ENCODE measurements at places on chromosomes 16 and 17.
A peak's percentile ranks its signal among the peaks of the same experiment; 100 is the strongest.

DNA sequence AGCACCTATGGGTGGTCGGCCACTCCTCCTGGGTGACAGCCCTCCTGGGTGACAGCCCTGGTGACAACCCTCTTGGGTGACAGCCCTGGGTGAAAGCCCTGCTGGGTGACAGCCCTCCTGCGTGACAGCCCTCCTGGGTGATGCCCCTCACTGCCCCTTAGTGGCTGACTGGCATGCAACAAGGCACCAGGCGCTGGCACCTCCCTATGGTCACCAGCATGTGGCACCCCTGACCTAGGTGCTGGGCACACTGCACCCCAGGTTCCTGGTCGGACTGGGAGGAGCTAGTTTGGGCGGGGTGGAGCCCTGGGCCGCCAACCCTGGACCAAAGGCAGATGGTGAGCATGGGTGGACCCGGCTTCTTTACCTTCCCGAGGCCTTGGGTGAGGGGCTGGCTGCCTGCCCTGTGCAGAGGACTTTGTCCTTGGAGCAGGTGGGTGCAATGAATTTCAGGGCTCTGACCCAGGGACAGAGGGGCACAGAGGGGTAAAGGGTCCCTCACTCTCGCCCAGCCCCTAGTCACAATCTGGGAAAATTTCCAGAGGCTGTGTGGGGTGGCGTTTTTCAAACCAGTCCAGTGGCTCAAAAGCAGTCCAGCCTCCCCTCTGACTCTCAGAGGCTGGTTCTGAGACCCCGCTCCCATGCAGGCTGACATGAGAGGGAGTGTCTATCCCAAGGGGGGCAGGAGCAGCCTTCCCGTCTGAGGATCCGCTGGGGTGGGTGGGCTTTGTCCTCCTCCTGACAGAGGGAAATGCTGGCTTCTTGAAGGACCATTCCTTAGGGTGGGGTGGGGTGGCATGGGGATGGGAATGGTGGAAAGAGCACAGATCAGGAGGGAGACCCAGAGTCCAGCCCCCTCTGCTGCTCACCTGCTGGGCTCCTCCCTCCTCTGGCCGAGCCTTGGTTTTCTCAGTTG, 25.9 kb upstream of the TNFRSF13B start:
- no peak for DNase-seq

DNA sequence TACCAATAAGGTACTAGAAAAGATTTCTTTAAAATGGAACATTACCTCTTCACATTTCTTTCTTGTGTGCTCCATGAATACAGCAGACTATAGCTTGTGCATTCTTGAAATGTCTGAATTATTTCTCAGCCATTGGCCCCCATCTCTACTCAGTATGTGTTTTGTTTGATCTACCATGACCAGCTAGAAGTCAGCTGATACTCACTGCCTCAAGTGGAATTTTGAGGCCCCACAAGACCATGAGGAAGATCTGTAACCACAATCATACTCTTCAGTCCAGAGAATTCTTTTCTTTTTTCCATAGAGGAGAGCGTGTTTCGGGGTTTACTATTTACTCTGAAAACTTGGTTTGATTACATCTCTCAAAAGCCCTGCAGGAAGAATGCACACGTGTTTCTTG, 319.1 kb downstream of the TOX3 start:
- no peak for DNase-seq

DNA sequence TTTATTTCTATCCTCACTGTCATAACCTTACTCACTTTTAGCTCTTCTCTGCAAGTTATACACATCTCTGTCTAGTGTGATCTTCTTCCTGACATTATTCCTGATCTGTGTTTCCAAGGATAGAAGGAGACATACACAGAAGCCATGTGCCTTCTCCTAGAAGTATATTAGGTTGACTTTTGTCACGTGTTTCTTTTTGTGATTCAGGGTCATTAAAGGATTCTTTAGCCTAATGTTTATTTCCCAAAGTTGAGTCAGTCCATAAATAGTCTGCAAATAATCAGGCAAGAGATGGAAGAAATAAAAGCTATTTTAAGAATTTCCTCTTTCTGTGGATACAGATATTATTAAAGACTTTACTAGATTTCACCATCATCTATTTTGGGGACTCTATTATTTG, 214.1 kb upstream of the GOT2 start:
- no peak for DNase-seq

DNA sequence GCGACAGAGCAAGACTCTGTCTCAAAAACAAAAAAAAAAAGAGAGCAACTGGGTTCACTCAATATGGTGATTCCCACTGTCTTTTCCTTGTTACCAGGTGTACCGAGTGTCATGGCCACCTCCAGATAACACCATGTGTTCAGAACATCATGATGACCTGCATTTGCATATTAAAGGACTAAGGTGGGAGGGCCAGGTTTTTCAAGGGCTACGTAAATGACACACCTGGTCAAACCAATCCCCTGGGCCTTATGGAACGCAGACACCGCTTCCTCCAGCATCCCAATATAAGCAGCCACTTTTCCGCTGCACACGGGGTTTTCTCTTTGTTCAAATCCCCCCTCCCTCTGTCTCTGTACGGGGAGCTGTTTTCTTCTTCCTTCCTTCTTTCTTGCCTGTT, 29.3 kb downstream of the WSCD1 start:
- no peak for DNase-seq

DNA sequence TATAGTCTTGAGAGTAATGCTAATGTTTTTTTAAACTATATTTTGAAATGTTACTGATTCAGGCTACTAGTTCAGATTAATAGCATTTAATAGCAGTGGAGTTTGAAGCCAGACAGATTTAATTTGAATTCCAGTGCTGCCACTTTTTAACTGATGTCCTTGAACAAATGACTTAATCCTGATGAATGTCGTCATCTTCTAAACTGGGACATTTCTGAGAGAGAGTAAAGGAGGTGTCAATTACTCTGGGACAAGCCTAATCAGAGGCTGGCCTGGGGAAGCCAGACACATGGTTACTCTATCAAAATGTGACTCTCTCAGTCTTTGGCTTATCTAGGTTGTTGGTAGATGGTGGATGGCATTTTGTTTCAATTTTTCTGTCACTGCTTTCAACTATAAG, 246.7 kb downstream of the HS3ST3A1 start:
- no peak for DNase-seq

DNA sequence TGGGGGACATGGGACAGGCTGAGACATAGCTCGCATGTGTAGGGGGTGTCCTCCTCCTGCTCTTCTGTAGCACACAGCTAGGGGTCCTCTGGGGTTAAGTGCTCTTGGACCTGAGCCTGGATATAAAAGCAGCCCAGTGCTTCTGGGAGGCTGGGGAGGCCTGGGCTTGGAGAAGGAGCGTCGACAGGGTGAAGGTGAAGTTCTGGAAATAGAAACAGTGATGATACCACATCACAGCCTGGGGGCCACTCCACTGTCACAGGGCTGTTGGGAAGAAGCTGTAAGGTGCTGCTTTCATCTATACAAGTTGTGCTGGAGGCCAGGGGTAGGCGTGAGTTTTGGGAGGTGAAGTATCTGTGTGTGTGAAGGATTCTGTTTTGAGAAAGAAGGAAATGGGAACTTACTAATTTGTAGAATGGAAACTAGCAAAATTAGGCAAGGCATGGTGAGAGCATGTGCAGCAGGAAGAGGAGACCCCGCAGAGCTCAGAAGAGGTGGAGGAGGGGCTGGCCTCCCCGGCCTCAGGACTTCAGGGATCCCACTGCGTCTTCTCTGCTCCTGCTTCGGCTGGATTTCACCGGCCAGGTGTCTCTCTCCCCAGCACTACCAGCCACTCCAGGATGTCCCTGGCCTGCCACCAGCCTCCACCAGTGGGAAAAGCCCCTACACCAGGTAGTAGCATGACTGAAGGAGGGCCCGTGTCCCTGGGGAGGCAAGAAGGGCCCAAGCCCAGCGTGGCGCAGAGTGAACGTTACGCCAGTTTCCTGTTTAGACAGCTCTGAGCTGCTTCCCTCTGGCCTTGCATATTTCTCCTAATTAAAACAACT, 19.4 kb downstream of the PLCG2 start:
- no peak for DNase-seq

DNA sequence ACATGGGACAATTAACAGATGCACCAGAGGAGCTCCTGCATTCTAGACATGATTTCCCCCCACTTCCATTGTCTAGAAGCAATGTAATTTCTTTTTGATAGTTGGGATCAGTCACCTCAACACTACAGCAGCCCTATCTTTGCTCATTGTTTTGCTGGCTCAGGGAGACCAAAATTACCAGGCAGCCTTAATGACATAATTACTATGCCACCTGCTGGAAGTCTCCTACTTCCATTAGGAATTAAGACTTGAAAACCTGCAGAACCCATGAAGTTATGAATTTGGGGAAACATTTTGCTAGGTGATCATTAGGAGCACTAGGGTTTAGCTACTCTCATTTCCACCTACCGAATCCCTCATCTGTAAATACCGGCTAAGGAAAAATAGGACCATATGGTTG, 312.0 kb upstream of the CA10 start:
- no peak for DNase-seq

DNA sequence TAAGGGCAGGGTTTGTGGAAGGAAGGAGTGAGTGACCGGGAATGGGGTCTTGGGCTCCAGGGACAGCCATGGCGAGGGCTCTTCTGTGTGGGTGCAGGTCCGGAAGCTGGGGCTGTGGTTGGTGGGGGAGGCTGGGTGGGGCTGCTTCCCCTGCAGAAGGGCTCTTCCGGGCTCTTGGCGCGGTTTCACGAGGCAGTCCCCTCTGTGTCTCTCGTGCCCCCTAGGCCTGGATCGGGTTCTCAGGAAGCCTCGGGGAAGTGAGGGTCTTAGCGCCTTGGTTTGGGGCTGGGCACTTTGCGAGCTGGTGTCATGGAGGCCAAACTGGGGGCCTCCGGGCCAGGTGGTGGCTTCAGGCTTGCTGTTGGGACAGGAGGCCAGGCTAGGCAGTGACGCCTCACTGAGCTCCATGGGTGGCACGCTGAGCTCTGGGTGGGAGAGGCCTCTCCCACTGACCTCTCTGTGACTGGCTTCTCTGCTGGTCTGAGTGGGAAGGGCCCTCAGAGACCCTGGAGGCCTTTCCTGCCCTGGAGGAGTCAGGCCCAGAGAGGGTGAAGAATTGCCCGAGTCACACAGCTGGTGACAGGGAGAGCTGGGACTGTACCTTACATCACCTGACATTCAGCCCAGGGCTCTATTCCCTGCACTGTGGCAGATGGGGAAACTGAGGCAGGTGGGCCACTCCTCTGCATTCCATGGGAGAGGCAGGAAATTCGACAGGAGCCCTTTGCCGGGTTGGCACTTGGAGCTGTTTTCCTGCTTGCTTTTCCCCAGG, 8.2 kb downstream of the ADCY7 start:
- DNase-seq = peak; percentile 82

DNA sequence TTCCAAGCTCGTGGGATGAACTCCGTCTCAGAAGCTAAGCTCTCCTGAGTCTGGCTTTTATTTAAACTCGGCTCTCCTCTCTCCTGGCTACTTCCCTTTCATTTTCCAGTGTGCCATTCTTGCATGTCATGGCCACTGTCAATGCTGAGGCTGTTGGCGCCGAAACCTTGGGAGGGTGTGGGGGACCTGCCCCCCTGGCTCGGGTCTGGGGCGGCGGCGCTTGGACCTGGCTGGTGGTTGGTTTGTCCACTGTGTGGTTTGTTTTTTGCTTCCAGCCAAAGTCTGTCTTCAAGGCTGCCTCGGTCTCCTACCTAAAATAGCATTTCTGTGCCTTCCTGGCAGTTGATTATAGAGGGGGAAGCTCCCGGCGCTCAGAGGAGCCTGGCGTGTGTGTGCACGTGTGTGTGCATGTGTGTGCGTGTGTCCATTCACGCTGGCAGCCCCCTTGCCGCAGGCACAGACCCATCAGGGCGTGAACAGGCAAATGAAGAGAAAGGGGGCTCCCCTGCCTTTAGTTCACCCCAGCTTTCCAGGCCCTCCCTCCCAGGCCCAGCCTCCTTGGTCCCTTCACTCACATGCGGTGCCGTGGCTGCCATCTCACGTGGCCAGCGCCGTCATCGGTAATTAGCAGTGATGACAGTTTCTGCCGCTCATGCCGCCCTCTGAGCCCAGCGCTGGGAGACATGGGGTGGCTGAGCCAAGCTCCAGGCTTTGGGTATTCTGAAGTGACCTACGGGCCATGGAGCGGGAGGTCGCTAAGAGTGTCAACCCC, 179.9 kb downstream of the SEC14L1 start:
- no peak for DNase-seq

GRCh38 chr17:66652840-66653507, 181.9 kb upstream of the CACNG5 start:
- no peak for DNase-seq

DNA sequence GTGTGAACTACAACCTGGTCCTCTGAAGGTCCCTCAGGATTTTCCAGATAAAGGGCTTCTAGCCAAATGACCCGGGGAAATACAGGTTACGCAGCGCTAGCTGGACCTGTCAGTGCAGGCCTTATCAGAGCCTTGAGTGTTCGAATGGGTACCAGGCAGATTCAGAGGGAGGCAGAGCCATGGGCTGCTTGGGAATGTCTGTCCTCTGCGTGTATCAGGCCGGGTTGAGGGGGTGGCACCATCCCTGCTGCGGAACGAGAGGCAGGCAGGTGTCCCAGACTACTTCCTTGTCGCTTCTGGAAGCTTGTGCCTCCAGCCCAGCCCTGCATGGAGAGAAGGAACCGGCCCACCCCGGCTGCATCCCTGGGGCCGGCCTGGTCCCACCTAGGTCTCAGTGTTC, 33.6 kb upstream of the SSTR5 start:
- DNase-seq = no peak

DNA sequence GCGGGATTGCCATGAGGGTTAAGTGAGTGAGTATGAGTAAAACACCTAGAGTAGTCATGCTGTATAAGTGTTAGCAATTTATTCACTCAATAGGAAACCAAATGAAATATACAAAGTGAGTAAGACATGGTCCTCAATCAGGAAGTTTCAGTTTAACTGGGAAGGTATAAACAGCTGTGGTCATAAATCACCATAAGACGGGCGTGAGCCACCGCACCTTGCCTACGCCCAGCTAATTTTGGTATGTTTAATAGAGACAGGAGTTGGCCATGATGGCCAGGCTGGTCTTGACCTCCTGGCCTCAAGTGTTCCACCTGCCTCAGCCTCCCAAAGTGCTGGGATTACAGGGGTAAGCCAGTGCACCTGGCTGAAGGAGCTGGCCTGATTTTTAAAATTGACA, 27.0 kb downstream of the RNF135 start:
- no peak for DNase-seq

GRCh38 chr16:11673091-11674000, 5.1 kb downstream of the SNN start:
- DNase-seq = no peak

DNA sequence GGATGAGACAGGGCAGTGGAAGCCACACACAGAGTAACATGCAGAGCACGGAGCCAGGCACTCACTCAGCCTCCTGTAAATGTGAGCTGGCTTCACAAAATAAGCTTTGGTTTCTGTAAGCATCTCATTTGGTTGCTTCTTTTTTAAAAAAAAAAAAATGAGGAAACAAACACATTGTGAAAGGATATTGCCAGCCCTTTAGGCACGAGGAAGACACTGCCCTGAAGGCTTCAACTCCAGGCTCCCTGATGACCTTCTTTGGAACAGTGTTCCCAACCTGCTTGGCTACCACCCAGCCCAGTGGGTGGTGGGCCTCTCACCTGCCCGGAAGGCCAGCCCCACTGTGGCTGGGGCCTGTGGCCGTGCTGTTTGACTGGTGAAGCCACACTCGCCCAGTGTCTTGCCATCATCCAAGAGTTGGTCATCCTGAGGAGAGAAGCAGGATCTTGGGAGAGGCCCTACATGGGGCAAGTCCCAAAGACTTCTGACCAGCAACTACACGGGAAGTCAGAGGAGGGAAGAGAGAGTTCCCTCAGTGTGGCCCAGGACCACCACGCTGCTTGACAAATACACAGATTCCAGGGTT, 1.9 kb downstream of the ELOB start:
- no peak for DNase-seq

GRCh38 chr17:57514614-57515013, 230.5 kb downstream of the CCDC182 start:
- DNase-seq = no peak

- DNase-seq = no peak
These were observed 1.7 kb downstream of the ANKRD13B start for GRCh38 chr17:29594519-29595090.
